ENCODE measurements at places on chromosomes 6 and 20.

DNA sequence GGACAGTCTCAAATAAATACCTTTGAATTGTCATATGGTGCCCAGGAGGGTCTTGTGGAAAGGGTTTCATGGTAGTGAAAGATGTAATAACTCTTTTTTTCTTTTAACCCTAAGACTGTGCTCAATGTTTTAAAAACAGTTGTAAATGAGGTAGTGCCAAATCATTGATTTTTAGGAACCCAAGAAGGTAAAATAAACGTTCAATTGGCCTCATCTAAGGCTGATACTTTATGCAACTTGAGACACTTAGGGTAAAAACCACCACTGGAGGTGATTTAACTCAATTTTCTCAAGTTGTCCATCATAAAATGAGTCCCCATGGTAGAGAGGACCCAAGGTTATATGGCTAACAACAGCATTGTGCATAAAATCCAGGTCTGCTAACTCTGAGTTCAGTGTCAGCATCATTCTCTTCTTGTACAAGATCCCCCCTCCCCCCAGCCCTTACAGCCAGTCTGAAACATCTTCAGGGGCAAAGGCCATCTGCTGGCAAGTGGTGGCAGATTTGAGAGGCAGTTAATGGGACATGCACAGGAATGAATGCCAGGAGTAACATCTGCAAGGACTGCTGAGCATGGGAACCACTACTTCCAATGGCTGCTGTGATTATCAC is 244.4 kb downstream of the GMPR start:
- no peak for DNase-seq

GRCh38 chr20:35312318-35312717 is 20.1 kb upstream of the FAM83C start:
- DNase-seq: no peak

GRCh38 chr6:162713974-162714780 is 13.4 kb downstream of the PRKN start:
- DNase-seq: no peak

GRCh38 chr6:53582963-53583362 is 38.1 kb upstream of the GCLC start:
- no peak for DNase-seq

DNA sequence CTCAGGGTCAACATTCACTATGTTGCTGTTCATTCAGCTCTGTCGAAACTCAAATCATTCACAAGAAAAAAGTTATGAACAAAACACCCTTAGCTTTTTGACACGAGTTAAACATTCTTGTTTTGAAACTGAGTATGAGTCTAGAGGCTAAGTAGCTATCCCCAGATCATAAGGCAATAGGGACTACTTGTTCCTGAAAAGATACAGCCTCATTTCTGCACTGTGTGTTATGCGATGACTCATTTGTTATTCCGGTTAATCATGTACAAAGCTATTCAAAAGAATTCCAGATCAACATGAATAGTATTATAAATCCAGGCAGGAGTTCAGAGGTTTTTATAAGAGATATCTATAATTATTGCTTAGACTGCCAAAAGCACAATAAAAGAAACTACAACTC is 908.0 kb downstream of the QKI start:
- DNase-seq: no peak

DNA sequence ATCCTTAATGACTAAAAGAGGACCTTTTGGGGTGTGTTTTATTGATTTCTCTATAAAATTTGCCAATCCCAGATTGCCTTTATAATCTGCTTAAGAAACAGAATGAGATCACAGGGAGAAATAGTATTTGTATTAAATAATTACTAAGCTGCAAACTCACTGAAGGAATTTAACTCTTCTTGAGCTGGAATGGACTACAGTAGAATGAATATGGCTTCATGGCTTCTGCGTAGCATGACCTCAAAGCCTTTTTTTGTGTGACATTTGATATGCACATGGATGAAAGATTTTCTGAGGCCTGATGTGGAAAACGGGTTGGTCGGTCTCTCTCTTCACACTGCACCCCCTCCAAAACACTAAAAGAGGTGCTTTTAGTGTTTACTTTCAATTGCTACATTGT is 115.9 kb downstream of the QKI start:
- no peak for DNase-seq

- peak; percentile 39 for DNase-seq
These were observed 104.3 kb downstream of the SLC23A2 start for GRCh38 chr20:4896971-4897497.

- DNase-seq: no peak
These were observed 254.4 kb upstream of the IMPG1 start for GRCh38 chr6:76326871-76327270.

DNA sequence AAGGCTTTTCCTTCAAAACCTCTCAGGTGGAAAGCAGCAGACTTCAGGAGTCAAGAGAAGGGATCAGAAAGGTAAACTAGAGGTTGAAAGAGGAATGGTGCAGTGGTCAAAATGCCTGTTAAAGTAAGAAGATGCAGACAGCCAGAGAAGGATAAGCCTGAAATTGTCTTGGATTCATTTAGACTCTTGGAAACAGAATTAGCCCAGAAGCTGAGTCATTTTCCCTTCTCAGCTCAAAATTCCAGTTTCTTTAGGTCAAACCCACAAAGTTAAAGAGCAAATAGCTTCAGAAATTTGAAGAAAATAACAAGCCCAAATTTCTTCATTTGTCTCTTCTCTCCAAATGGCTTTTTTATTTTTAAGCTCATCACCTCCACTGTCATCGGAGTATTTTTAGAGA is 73.9 kb downstream of the DHX35 start:
- no peak for DNase-seq

DNA sequence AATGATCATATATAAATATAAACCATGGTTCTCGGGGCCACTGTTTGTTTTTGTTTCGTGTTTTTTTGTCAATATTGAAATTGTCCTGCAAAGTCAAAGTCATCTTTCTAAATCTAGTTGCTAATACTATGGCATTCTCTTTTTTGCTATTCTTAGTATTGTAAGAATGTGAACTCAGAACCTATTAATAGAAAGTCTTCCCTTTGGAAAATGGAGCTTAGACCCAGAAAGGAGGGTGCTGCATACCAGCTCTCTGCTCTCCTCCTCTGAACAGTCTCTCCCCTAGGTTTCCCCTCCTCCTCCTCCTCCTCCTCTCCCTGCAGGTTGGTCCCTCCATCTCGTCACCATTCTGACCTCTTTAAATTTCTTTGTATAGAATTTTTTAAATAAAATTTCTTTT is 150.4 kb upstream of the CCN2 start:
- DNase-seq: no peak

DNA sequence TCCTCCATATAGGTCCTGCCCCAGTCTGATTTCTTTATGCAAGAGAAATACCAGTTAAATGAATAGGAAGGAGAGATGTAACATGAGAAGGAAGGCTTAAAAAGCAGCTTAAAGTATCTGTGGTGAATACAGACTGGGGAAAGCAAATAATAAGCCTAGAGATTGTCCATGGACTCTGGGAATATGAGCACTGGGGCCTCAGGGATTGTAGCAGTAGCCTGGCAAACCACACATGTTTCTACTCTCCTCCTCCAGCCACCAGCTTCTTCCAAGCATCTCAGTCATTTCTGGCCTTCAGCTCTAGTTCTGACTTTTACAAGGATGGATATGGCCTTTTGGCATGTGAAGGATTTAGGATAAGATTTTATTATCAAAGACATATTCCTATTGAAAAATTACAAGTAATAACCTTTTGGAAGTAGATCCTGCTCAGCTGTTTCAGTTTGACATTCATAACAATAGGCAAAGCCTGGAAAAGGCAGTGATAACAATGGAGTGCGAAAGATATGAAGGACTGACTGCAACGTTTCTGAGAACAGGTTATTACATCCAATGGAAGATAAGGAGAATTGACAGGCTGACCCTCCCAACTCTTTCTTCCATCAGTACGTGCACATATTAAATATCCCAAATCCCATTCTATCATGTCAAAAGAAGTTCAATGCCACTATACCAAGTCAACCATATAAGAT is 41.6 kb downstream of the CYP39A1 start:
- no peak for DNase-seq

GRCh38 chr6:112466373-112467151 is 119.4 kb downstream of the RFPL4B start:
- no peak for DNase-seq

GRCh38 chr6:31168606-31169005 is 1.9 kb downstream of the POU5F1 start:
- DNase-seq: no peak

- DNase-seq: no peak
These were observed 911.6 kb upstream of the SLC35B3 start for GRCh38 chr6:9346923-9347322.

DNA sequence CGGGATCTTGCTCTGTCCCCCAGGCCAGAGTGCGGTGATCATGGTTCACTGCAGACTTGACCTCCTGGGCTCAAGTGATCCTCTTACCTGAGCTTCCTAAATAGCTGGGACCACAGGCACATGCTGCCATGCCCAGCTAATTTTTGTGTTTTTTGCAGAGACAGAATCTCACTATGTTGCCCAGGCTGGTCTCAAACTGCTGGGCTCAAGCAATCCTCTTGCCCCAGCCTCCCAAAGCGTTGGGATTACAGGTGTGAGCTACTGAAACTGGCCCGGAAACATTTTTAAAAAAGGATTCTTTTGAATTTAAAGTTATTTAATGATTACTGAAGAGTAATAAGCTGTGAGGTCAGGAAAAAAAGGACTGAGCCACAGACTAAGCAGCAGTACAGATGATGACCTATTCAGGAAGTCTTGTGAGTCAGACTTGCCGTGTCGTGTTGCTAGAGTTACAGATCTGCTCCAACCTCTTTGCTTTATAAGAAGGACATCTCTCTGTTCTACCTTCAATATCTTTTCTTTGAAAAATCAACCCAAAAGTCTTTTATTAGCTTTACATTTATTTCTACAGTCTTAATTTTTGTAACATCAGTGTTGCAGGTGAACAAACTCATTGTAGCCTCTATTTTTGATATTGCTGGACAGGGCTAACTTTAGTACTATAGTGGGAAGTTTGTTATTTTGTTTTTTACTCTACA is 108.7 kb downstream of the NCOA3 start:
- no peak for DNase-seq

- no peak for DNase-seq
These were observed 19.9 kb downstream of the EPM2A start for GRCh38 chr6:145715426-145715825.

- DNase-seq: no peak
These were observed 18.0 kb downstream of the MTHFD1L start for GRCh38 chr6:150883521-150883920.

DNA sequence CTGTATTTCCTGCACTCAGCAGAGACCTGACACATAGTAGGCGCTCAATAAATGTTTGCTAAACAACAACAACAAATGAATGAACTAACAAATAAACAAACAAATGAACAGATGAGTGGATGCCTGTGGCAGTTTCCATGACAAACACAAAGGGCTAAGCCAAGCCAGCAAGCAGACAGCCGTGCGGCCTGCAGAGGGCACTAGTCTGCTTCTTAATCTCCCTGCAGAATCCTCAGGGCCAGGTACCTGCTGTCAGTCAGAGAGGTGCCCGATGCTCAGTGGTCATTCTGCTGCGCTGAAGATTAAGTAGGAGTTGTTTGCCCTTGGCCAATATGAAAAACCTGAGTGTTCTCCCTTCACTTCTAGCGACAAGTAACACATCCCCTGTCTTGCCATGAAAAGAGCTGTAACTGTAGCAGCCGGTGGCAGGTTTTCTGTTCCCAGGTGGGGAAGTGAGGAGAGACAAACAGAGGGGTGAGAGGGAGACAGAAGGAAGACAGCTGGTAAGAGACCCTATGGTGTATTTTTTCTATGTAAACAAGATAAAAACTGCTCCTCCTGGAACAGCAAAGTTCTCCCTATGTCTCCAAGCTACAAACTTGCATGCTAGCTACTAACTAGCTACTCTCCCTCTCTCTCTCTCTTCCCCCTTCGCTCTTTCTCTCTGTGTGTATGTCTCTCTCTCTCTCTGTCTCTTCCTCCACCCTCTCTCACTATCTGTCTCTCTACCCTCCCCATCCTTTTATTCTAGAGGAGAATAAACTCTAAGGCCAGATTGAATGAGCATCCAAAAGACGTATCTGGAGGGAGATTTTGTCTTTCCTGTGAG is at the start of gene MC3R:
Gene MC3R (plus strand): TSS at position 779 of the 829 bp plus-strand sequence. CDS start 112 bp downstream, outside the sequence.
- peak; percentile 60 for DNase-seq

- no peak for DNase-seq
These were observed 6.4 kb downstream of the MAN1A1 start for GRCh38 chr6:119343167-119343566.

GRCh38 chr20:60034231-60035110 is 76.2 kb downstream of the CDH26 start:
- DNase-seq: no peak

- no peak for DNase-seq
These were observed 368.5 kb downstream of the ZFAND3 start for GRCh38 chr6:38187811-38188590.

DNA sequence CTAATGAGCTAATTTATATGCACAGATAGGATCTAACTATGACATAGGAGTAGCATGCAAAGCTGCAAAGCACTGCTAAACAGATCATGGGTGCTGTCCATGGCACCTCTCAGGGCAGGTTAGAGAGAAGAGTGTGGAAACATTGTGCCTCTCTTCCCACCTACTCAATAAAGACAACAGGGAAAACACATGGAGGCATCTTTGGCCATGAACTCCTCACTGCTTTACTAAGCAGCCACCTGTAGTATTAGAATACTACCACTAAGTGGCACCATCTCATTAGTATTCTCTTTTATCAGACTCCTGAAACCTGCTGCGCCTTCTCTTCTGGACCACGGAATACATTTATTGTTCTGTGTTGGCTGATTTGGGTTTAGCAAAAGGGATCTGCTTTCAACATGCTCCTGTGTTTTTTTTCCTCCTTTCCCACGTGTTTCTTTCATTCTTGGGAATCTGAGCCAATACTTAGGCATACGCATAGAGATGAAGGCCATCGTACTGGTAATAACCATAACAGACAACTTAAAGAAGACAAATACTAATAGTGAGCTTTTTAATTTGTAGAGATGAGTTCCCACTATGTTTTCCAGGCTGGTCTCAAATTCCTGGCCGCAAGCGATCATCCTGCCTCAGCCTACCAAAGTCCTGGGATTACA is 9.4 kb upstream of the HDDC2 start:
- peak; percentile 77 for DNase-seq

DNA sequence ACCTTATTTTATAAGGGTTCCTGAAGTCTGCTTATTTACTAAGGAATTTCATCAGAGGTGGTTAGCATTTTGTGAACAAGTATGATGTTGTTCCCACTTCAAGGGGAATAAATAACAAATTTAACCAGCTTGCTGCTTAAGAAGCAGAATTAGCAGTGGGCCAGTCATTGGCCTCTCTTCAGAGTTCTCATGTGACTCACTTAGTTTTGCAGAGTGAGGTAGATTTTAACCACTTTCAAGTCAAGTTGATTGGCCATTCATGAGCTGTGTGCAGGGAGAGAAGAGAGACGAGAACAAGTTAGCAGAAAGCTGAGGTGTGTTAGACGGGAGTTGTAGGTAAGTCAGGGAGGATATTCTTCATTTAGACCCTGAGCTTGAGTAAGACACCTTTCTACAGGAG is 18.1 kb downstream of the TOP1 start:
- no peak for DNase-seq

DNA sequence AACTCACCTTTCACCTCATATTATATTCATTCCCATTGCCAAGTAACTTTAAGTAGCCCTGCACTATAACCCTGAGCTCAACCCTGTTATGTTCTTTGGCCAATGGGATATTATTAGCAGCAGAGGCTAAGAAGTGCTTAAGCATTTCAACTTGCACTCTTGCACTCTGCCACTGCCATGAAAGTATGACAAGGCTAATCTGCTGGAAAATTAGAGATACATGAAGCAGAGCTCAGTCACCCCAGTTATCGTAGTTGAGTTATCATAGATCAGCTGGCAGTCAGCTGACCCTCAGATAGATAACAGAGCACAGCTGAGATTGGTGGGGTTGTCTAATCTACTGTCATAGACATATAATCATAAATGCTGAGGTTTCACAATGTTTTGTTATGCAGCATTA is 209.4 kb upstream of the RUNX2 start:
- DNase-seq: no peak
